ENCODE measurements at places on chromosomes 2 and 18.
A peak's percentile ranks its signal among the peaks of the same experiment; 100 is the strongest.

DNA sequence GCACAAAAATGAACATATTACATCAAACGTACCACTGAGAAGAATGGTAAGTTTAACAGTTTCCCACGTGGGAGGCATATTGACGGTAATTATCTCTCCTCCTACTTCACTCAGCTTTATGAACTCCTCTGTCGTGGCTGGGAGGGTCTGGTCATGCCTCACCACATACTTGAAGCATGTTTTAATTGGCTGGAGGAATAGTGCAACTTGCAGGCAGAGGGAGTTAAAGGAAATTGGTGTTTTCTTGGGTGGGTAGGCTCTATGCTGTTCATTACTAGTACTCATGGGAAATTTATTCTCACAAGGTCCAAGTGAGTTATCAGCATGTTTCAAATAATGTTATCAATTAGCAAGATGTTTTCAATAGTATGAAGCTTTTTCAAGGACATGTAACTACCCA lies 767.0 kb downstream of the PLCL1 start:
- no peak for DNase-seq

GRCh38 chr18:56919190-56919589 lies 227.7 kb upstream of the BOD1L2 start:
- no peak for DNase-seq

- no peak for DNase-seq
Observed at GRCh38 chr2:137969418-137969765, 5.1 kb downstream of the HNMT start.

- DNase-seq: no peak
Observed at GRCh38 chr2:19137433-19137832, 221.0 kb downstream of the OSR1 start.

DNA sequence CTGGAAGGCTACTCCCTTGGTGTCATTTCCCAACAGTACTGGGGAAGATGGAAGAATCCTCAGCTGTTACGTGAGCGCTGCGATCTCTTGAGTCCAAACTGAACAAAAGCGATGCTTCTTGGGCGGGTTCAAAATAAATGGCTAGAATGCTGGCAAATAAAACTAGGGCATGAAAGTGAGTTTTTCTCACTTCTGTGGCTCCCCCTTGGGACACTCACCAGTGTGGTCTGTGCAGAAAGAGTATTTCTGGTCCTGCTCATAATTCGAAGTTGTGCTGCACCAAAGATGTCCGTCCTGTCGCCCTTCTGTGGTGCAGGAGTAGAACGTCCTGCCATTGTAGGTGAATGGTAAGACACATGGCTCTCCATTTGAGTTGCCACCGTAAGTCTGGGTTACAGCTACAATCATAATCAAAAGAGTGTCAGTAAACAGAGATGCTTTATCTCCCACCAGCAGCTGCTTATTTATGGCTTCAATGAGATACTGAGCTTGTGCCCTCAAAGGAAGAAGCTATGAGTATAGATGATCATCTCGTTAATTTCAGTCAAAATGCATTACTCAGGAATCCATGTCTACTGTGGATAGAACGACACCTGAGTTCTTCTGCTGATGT lies 11.8 kb downstream of the FN1 start:
- no peak for DNase-seq

DNA sequence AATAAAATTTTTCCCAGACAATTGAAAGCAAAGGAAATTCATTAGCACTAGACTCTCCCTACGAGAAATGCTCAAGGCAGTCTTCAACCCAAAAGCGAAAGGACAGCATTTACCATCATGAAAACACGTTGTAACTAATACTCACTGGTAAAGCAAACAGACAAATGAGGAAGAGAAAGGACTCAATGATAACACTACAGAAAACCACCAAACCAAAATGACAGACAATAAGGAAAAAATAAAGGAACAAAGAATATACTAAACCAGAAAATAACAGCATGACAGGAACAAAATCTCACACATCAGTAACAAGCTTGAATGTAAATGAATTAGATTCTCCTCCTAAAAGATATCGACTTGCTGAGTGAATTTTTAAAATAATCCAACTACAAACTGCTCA lies 190.7 kb downstream of the NOL4 start:
- DNase-seq: no peak

DNA sequence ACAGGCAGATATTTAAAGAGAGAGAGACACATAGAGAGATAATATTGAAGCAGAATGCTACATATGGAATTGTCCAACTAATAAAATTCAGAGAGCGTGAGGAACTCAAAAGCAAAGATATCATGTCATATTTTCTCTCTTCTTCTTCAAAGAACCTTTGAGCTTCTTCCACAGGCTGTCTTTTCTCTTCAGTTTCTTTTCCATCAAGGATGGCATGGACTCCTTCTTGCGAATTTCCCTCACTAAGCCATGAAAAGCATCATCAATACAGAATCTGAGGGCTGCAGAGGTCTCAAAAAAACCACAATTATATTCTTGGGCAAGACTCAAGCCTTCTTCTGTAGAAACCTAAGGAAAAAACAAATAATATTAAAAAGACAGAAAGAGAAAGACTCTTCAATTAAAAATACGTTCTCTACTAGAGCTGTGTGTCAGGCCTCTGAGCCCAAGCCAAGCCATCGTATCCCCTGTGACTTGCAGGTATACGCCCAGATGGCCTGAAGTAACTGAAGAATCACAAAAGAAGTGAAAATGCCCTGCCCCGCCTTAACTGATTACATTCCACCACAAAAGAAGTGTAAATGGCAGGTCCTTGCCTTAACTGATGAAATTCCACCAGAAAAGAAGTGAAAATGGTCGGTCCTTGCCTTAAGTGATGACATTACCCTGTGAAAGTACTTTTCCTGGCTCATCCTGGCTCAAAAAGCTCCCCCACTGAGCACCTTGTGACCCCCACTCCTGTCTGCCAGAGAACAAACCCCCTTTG lies 371.9 kb downstream of the RIT2 start:
- no peak for DNase-seq

GRCh38 chr2:217877866-217878265 lies 124.9 kb downstream of the TNS1 start:
- no peak for DNase-seq

- DNase-seq: no peak
Observed at GRCh38 chr2:71609029-71609428, 155.7 kb downstream of the DYSF start.

- no peak for DNase-seq
Observed at GRCh38 chr18:79409313-79409712, 13.6 kb downstream of the NFATC1 start.

- no peak for DNase-seq
Observed at GRCh38 chr18:50289108-50289443, 1.6 kb upstream of the CXXC1 start.

DNA sequence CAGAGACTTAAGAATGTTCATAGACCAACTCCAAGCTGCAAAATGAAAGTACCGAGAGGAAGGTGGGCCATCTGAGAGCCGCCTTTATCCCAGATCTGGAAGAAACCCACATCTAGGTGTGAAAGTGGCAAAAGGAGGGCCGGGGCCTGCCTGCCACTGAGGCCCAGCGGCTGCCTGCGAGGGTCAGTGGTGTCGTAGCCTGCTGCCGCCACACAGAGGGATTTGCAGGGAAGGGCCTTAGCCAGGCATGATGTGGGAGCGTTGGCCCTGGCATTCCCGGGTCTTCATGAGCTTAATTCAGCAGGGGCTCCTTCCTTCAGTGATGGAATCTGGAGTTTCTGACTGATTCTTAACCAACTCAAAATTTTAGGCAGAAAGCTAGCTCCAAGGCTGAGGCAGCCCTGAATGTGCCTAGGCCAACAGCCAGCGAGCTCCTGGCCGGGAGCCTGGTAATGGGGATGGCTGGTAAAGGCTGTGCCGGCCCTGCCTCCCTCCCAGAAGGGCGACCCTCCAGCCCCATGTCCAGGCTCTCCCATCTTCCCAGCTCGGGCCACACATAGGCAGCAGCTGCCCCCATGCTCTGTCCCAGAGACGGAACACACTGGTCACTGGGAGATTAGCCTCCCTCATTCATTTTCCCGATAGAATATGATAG lies 230.1 kb downstream of the AGAP1 start:
- DNase-seq: no peak

DNA sequence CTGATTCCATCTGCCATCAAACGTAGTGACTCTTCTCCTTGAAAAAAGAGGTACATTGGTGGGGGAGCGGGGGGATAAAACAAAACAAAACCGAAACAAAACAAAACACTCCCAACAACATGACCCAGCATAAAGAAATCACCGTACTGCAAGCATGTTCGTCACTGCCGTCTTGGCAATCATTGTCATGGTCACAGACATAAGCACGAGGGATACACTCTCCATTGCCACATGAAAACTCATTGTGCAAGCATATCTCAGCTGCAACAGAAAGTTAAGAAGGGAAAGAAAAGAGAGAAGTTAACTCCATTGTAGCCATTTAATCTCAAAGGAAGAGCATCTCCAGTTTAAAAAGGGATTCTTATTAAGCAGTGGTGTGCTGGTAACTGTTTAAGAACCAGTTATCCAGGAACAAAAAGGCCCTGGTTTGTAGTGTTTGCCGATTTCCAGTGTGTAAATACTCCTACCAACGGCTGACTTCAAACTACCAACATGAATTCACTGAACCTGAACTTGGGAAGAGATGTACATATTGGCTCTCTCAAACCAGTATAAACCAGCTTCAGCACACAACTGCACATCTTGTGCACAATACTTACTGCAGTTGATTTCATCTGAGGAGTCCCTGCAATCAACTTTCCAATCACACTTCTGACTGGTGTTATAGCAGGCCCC lies 68.2 kb downstream of the LRP2 start:
- no peak for DNase-seq

DNA sequence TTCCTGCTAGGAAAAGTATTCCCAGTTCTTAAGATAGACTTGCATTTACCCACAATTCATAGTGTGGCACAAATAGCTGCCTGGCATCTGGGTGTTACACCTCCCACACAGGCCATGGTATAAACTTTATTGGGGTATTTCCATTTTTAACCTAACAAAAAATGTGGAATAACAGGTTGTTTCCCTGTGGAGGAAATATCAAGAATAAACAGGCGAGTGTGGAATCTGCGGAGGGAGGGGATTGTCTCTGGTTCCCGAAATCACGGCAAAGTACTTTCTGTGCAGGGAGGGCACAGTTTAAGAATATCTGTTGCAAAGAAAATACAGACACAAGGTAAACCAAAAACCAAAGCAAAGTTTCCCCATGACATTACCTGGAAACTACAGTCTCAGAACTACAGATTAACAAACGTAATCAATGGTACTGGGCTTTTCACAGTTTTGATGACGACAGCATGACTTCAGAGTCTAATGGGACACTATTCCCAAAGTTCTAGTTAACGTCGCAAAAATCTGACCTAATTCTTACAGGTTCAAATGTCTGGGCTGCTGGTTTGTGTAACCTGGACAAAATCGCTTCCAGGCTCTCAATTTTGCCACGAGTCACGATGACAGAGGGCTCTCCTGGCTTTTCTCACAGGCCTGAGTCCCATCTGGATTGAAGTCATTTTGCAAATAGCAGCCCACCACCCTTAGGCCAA lies 1.4 kb downstream of the STARD7 start:
- no peak for DNase-seq

GRCh38 chr2:177340158-177340557 lies 52.4 kb upstream of the AGPS start:
- no peak for DNase-seq

GRCh38 chr18:56639104-56639381 lies 651 bp upstream of the TXNL1 start:
- no peak for DNase-seq

DNA sequence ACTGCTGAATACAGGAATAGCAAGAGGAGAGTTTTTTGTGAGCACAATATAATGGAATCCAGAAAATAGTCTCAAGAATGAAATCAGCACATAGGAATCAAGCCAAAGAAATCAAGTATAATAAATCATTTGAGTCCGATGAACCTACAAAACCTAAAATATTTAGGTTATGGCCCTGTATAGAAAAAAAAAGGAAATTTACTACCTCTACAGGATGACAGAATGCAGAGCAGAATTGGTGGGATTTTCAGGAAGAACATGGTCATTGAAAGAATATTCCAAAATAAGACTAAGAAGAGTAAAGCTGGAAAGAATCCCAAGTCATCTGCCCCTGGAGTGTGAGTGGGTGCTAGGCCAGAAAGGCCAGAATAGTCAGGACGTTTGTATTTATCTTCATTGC lies 1041.2 kb upstream of the CDH2 start:
- no peak for DNase-seq

- DNase-seq: no peak
Observed at GRCh38 chr2:143877876-143878530, 641.9 kb downstream of the ZEB2 start.

DNA sequence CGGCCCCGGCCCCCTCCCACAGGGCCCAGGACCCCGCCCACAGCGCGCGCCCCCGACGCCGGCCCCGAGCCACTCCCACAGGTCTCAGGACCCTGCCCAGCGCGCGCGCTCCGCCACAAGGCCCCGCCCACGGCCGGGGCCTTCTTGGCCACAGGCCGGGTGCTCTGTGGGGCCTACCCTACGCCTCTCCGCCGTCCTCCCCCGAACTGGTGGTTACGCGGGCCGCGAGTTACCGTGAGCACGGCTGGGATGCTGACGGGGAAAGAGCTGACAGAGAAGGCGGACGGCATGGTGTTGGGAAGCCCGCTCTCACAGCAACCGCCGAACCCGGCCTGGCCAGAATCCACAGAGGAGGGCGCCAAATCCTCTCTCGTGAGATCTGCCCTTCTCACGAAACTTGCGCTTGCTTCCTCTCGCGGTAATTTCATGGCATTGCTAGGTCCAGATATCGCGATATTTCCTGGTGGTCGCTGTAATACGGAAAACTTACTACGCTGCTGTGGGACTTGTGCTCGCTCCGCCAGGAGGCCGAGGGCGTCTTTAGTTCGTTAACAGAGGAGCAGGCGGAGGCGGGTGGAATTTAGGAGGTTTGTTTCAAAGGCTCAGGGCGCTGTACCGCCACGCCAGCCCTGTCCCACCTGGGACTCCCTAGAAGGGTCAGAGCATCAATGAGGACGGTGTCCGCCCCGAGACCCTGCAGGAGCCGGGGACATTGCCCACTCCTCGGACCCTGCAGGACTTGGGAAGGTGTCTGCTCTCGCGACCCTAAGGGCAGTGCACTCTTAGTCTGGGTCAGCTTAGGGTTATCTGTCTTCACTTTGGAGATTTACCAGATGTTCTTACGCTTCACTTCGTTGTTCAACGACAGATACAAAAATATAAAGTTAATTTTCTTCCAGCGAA lies at the start of gene TMEM18:
Gene TMEM18, minus strand, starts transcription at position 351 of the 903 bp plus-strand sequence. Its CDS starts 61 bp downstream, at position 290.
- peak; percentile 98 for DNase-seq

DNA sequence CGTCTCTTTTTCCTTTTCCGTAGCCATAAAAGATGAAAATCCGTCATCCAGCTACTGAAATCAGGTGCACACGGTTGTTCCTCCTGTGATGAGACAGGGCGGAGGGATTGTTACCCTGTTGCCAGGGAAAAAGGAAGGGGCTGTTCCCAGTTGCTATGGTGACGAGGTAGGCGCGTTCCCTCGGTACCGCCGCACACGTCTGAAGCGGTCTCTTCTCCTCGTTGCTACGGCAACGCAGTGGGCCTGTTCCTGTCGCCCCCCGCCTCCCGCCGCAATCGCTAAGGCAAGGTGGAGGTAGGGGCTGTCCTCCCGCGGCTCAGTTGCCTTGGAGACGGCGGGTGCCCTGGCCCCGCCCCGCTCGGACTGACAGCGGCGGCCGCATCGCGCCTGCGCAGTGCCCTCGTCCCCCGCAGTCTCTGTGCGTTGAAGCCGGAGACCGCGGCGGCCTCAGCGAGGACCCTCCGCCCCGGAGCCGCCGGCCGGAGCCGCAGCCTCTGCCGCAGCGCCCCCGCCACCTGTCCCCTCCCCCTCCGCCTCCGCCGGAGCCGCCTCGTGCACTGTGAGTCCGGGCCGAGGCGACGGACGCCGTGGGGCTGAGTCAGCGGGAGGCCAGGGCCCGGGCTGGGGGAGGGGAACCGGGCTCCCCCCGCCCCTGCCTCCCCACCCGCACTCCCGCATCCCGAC lies at the start of gene MAPRE3:
Gene MAPRE3, plus strand, starts transcription at position 394 of the 684 bp plus-strand sequence. CDS start 51,582 bp downstream, outside the sequence.
- DNase-seq: peak; percentile 78

All from NCI-H187 (cell line).